ENCODE measurements at places on chromosomes 3 and 15.

GRCh38 chr15:101138913-101139880 lies 112.7 kb downstream of the CHSY1 start:
- DNase-seq = no peak

- DNase-seq = no peak
These were observed 1.1 kb upstream of the THSD4 start for GRCh38 chr15:71114066-71114680.

- DNase-seq = no peak
These were observed 111.4 kb downstream of the DLG1 start for GRCh38 chr3:197186887-197187588.

GRCh38 chr3:181629029-181629428 lies 82.7 kb upstream of the SOX2 start:
- DNase-seq = no peak

DNA sequence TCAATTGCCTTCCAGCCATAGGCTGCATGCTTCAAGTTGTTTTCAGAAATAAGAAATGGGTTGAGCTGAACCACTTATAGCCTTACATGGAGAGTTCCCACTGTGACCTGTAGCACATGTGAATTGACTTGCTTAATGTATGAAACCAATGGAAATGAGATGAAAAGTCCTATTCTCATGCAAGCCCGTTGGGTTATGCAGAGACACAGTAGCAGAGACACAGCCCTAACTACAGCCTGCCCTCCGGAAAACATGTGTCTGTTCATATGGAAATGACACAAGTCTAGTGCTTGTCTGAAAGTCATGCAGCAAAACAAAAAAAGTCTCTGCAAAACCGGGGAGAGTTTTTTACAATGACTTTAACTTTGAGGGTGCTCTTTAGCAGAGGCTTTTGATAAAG lies 14.5 kb downstream of the HIGD2B start:
- no peak for DNase-seq

DNA sequence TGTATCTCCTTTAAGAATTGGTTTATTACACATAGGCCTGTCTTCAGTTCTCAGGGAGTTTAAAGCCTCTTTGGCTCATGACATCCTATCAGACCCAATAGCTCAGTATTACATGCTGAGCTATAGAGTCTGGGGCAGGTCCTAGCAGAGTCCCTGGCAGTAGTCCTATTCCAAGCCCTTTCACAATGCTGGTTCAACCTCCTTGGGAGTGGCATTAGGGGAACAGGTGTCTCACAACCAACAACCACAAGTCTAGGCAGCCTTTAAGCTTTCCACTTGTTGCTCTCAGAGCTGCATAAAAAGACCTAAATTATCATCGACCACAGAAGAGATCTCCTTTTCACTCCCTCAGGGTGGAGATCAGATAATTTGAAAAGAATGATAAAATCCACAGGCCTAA lies 22.8 kb upstream of the C2CD4B start:
- DNase-seq = no peak

DNA sequence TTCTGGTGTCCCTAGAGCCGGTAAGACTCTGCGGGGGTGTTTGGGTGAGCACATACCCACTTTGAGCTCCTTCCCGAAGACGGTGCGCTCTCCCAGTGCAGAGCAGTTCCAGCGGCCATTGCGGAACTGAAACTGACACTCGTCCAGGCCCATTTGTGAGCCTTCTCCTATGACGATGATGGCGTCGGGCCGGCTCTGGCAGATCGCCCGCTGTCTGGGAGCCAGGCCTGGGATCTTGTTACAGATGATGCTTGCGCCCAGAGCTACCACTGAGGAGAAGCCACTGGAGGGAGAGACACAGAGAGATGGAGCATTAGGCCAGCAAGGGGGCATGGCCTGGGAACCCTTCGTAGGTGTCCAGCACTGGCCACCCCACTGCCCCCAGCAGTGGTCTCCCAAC lies 5.0 kb downstream of the WNT7A start:
- no peak for DNase-seq

Data from CD8-positive, alpha-beta memory T cell (primary cell).